ENCODE measurements at places on chromosomes 16 and 17.

GRCh38 chr17:38658741-38659345 lies 15.9 kb downstream of the EPOP start:
- no peak for DNase-seq

- DNase-seq, result no peak
These were observed 147.8 kb downstream of the CMIP start for GRCh38 chr16:81592353-81592866.

- no peak for DNase-seq
These were observed 399.7 kb downstream of the NPIPA8 start for GRCh38 chr16:17936766-17937402.

- no peak for DNase-seq
These were observed 32.1 kb upstream of the SMURF2 start for GRCh38 chr17:64694207-64694606.

- DNase-seq, result no peak
These were observed 70.4 kb upstream of the ASIC2 start for GRCh38 chr17:33363475-33363874.

GRCh38 chr16:28616636-28617035 lies 6.8 kb upstream of the SULT1A1 start:
- DNase-seq, result no peak

DNA sequence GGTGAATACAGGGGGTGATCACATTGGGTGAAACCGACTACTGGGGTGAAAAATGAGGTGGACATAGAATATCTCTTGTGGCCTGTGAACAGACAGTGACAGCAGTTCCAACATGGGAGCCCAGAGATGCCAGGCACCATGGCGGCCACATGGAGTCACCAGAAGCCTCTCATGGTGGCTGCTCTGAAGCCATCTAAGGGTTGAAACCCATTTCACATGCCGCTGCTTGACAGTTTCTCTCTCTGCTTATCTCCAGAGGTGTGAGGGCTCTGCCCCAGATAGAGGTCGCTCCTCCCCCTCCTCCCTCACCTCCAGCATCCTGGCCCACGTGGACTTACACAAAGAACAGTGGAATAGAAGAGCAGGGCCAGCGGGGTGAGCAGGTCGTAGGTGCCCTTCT lies 37.9 kb upstream of the PIK3R6 start:
- no peak for DNase-seq

DNA sequence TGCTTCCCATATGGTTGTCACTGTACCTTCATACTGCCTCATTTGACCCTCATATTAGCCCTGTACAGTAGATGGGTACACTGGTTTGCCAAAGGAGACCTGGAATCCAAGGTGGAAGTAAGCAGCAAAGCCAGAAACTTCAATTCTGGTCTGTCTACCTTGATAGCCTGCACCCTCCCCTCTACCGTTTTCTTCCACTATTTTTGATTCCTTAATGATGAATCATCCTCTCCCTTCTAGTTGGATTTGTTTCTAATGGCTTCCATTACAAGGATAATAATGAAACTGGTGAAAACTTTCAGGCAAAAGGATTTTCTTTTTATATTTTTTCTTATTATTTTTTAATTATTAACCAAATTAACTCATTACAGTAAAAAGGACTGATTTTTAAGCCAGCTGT lies 17.3 kb downstream of the TAC4 start:
- no peak for DNase-seq

GRCh38 chr16:50228364-50228868 lies 37.9 kb upstream of the ADCY7 start:
- no peak for DNase-seq

DNA sequence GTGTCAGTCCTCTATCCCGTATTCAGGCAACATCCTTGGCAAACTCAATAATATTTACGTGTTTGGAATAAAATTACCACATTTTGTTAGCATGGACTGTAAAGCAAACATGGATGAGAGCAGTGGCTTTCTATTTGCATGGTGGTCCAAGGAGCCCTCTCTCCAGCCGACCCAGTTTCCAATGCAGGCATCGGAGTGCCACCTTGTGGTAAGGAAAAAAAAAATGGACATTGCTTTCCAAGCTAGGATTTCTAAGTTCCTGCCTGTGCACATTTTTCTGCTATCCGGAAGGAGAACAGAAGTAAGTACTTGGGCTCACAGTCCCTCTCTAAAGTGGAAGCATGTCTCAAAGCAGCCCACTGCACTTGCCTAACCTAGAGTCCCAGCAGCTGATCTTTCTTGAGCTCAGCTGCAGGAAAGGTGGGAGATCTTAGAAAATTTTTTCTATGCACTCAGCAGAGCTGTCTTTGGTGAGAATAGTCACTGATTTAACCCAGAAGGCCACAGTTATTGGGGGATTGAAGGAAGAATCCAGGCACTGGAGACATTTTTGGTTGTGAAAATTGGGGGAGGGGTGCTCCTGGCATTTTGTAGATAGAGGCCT lies 46.0 kb upstream of the ERCC4 start:
- DNase-seq, result no peak

- peak; percentile 69 for DNase-seq
These were observed 57.2 kb upstream of the SEC14L1 start for GRCh38 chr17:77083531-77083930.

DNA sequence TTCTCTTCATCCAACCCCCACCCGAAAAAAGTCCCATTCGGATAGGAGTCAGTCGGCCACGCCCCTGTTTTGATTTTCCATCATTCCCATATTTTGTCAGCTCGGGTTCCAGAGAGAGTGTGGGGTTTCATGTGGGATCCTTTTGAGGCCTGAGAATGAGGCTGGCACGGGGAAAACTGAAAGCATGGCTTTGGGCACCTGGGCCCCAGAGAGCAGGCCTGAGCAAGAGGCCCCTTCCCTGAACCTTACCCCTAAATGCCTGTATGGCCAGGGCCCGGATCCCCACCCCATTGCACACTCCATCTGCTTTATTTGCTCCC lies 4.6 kb upstream of the HOXB4 start:
- DNase-seq, result no peak

- DNase-seq, result no peak
These were observed 14.3 kb downstream of the HBQ1 start for GRCh38 chr16:194516-194915.

GRCh38 chr17:22268214-22268911 lies 576.0 kb downstream of the KCNJ18 start:
- DNase-seq, result no peak

GRCh38 chr17:13646411-13646810 lies 44.7 kb upstream of the HS3ST3A1 start:
- no peak for DNase-seq

- DNase-seq, result no peak
These were observed 36.8 kb upstream of the ELAC2 start for GRCh38 chr17:13054666-13055065.

GRCh38 chr17:27525836-27526603 lies 69.8 kb downstream of the KSR1 start:
- DNase-seq, result no peak

DNA sequence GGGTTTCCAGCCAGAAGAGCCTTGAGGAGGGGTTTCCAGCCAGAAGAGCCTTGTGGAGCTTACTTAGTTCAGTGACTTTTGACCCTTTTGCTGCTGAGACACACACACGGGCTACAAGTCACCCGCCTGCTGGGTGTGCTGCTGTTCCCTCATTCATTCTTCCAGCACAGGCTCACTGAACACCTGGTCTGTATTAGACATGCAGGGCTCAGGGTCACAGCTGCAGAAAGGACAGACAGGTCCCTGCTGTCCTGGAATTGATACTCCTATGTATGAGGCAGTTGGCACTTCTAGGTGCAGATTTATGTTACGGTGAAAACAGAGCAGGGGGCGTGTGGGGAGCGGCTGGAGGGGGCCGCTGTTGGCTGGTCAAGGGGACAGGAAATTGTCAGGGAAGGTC lies 6.8 kb downstream of the CACNG4 start:
- no peak for DNase-seq

DNA sequence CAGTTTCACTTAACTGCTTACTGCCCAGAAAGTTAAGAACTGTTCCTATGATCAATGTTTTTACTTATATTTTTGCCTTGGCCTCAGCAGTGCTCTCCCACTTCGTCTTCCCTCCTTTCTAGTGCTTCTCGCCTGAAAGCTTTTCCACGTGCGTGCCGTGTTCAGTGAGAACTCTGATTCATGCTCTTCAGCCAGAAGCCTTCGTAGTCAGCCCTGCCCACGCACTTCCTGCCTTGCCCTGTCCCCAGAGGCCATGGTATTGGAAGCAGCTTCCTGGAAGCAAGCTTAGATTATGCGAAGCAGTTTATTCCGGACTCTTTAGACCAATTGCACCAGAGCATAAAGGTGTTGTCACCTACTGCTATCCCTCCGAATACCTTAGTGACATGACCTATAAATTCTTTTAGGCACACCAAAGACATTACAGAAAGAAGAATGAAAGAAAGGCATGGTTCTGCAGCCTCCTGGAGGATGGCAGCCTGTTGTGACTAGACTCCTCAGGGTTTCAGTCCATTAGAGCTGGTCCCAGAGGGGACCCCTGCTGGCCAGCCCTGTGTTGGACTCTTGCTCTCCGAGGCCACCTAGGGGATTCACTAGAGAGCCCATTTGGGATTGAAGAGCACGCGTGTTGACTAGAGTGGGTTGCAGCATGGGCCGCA lies 105.2 kb downstream of the RPTOR start:
- no peak for DNase-seq

GRCh38 chr17:78862073-78863023 lies 21.7 kb upstream of the USP36 start:
- no peak for DNase-seq

GRCh38 chr17:66355510-66355909 lies 53.1 kb downstream of the PRKCA start:
- no peak for DNase-seq

GRCh38 chr17:44108440-44109311 lies 14.8 kb downstream of the HDAC5 start:
- no peak for DNase-seq

- DNase-seq, result no peak
These were observed 55.6 kb downstream of the GRB7 start for GRCh38 chr17:39793301-39793872.

DNA sequence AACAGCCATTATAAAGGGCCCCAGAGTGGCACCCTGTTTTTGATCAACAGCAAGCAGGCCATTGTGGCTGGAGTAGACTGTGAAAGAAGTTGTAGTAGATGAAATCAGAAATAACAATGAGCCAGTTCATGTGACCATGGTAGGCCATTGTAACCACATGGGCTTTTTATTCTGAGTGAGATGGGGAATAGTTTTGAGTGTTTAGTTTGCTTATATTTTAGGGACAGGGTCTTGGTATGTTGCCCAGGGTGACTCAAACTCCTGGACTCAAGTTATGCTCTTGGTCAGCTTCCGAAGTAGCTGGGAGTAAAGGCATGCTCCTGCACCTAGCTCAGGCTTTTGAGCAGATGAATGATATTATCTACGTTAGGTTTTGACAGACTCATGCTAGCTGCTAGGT lies 12.0 kb downstream of the CBFB start:
- DNase-seq, result no peak

- DNase-seq, result no peak
These were observed 12.3 kb downstream of the CPNE2 start for GRCh38 chr16:57104706-57105105.

GRCh38 chr17:18300725-18301480 lies 13.9 kb downstream of the TOP3A start:
- DNase-seq, result no peak

GRCh38 chr17:77841742-77842527 lies 116.6 kb upstream of the TNRC6C start:
- DNase-seq, result no peak

GRCh38 chr17:40443196-40443987 lies at the start of gene IGFBP4:
Gene IGFBP4, plus strand, starts transcription at chr17:40443450. Its CDS starts 286 bp downstream, at chr17:40443736.
- no peak for DNase-seq

DNA sequence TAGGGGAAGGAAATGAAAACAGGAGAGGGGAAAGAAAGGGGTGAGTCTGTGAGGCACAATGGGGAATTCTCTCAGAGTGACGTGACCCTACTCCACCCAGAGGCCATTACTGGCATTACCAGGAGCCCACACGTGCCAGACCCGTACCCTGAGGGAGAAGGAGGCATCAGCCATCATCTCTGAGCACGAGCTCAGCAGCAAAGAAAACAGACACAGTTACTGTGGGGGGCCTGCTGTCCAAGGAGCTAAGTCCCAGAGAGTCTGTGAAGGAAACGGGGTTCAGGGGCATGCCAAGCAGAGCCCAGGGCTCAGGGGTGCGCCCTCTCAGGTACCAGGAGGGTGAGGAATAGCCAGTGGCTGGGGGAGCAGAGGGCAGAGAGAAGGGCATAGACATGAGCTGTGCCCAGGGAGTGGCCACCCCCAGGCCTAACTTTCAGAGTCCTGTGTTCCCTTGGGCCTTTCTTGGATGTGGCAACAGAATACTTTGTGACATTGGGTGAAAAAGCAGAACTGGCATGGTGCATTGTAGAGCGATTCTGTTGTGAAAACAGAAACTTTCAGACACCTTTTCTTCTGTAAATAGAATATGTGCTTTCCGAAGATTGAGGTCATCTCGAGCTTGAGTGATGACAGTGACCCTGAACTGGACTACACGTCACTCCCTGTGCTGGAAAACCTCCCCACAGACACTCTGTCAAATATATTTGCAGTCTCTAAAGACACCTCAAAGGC lies 11.3 kb downstream of the TAF1C start:
- peak; percentile 7 for DNase-seq

- no peak for DNase-seq
These were observed 16.0 kb downstream of the RSL1D1 start for GRCh38 chr16:11835309-11835708.

DNA sequence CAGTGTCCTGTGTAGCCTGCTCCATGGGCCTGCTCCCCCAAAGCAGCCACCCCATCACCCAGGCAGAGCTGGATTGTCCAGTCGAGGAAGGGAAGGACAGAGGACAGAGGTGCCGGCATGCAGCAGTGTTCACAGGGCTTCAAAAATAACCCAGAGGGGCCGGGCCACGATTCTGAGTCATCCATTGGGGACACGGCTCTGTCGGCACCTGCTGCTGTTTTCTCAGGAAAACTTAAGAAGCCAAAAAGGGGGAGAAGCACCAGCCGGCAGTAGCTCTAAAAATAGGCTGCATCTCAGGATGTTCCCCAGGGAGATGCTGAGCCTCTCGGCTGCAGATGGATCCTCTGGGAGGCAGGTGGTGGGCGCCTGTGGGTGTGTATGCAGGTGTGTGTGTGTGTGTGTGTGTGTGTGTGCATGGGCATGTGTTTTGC lies 1.6 kb downstream of the CA7 start:
- no peak for DNase-seq

DNA sequence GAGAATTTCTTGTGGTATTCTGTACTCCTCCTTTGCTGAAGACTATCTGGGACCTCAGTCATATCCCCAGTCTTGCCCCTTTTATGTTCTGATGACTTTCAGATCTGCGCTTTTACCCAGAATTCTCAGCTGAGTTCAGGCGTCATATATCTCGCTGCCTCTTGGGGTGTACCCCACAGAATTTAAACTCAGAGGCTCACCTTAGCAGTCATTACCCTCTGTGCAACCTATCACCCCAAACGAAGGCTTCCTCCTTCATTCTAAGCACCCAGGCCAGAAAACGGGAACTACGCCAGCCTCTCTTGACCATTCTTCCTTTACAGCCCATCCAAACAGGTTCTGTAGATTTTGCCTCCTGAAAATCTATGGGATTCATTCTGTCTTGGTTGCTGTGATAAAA lies 574.8 kb upstream of the C16orf82 start:
- DNase-seq, result no peak

- DNase-seq, result no peak
These were observed 13.8 kb downstream of the EMP2 start for GRCh38 chr16:10566613-10567012.

GRCh38 chr17:65984299-65984698 lies 207.6 kb downstream of the CEP112 start:
- DNase-seq, result no peak

- DNase-seq, result no peak
These were observed 20.5 kb downstream of the MYLK3 start for GRCh38 chr16:46727630-46728029.

- no peak for DNase-seq
These were observed 227.3 kb upstream of the RPL38 start for GRCh38 chr17:73976147-73976546.

- no peak for DNase-seq
These were observed 120.2 kb upstream of the CACNG3 start for GRCh38 chr16:24135624-24136565.
